Fibroblast of lung (primary cell): ENCODE measurements at places on chromosomes 1 and 21.

- DNase-seq: peak; percentile 15
Observed at GRCh38 chr1:111197598-111198284, 2.7 kb downstream of the DENND2D start.

- DNase-seq: no peak
Observed at GRCh38 chr21:46229133-46229922, 754 bp upstream of the LSS start.

DNA sequence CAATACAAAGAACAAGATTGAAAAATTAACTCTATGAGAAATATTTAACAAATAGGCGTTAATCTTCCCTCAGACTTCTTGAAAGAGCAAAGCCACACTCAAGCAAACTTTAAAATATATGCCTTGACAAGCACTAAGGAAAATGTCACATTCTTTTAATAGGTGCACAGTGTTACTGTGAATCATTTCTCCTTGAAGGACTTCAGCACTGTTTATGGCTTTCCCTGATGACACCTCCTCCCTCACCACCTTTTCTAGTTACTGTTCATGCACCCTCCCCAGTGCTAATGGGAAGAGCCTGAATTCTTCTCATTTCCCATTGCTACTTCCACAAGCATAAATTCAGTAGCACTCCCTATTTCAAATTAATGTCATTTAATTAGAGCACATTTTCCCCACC, 299.5 kb upstream of the RRP15 start:
- DNase-seq: no peak

- no peak for DNase-seq
Observed at GRCh38 chr1:168386492-168386891, 105.8 kb downstream of the TBX19 start.

GRCh38 chr21:36325373-36326010, 5.5 kb downstream of the MORC3 start:
- peak; percentile 68 for DNase-seq

DNA sequence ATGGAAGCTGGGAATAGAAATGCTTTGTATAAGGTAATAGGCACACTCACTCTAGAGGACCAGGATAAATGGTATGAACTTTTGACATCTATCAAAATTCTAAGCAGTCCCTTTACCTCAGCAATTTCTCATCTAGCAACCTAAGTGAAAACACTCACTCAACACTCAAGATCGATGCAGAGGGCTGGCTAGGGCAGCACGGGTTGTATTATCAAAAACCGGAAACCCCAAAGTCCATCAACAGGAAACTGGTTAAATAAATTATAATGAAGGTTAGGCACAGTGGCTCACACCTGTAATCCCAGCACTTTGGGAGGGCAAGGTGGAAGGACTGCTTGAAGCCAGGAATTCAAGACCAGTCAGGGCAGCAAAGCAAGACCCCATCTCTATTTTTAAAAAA, 9.4 kb downstream of the USP48 start:
- no peak for DNase-seq

DNA sequence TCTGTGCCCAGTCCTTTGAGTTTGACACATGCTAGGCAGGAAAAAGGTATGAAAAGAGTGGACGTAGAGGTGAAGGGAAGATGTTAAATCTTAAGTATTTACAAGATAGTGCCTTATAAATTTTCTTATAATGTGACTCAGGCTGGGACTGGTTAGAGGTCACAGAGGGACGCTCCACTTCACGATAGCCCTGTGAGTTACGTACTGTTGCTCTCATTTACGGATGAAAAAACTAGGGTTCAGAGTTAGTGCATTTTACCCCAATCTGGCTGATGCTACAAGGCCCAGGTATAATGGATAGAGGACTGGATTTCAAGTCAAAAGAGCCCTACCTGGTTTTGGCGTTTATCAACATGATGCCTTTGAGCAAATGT, 1.4 kb upstream of the TUT4 start:
- no peak for DNase-seq

GRCh38 chr1:115925467-115925866, 50.8 kb upstream of the SLC22A15 start:
- no peak for DNase-seq

DNA sequence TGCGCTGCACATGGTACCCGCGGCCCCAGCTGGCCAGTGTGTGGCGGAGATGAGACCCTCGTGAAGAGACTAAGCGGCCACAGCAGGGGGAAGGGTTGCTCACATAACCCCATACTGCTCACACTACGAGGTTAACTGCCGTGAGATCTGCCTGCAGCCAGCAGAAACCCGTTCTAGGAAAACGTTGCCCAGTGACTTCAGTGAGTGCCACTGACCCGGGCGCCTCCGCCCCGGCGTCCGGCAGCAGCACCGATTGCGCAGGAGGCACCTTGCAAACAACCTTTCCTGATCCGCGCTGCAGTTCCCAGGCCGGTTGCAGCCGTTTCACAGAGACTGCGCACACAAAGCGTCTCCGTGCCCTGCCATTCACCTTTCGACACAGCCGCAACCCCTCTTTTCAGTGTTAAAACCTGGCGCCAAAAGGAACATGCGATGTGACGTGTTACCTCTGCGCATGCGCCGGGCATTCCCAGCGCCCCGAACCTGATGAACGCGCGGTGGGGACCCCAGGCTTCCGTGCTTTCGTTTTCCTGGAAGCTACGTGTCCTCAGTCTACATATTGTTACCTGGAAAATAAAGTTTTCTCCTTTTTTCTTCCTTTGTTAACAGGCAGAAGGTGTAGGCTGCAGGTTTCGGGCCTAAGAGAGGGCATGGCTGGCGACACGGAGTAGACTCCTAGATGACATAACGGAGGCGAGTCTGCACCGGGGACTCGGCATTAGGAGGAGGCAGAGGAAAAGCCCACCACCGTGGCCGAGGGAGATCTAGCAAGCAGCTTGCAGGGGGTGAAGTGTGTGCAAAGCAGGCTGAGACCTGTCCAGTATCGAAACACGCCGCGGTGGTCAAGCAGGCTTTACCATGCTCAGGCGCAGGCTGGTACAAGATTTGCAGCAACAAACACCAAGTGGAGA, 8.9 kb downstream of the VPS26C start:
- DNase-seq: peak; percentile 56

- no peak for DNase-seq
Observed at GRCh38 chr1:165403835-165404482, 41.0 kb downstream of the RXRG start.

GRCh38 chr1:216123446-216124191, 299.6 kb downstream of the USH2A start:
- no peak for DNase-seq

DNA sequence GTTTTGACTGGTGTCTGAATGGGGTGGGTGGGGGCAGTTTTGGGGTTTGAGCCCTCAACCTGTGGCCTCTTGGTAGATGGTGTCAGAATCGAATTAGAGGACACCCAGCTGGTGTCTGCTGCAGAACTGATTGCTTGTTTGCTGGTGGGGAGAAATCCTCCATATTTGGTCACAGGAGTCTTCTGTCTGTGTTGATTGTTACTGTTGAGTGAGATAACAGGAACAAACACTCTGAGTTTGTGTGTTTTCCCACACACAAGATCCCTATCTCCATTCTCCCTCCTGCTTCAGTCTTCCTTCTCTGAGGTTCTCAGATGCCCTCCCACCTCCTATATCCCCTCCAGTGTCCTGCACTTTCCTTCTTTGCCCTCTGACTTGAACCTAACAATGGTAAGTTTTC, 19.1 kb upstream of the CGN start:
- DNase-seq: no peak

GRCh38 chr21:43782431-43783097, 6.5 kb upstream of the CSTB start:
- DNase-seq: no peak
